Stimulated activated CD8-positive, alpha-beta memory T cell treated with anti-CD3 and anti-CD28 coated beads, Interleukin-7, amount 100 ng/mL, for 48 hours (primary cell): ENCODE measurements at places on chromosomes 4 and X.
A peak's percentile ranks its signal among the peaks of the same experiment; 100 is the strongest.

- no peak for DNase-seq
Measured at GRCh38 chr4:43089730-43090129, 197.2 kb downstream of the GRXCR1 start.

DNA sequence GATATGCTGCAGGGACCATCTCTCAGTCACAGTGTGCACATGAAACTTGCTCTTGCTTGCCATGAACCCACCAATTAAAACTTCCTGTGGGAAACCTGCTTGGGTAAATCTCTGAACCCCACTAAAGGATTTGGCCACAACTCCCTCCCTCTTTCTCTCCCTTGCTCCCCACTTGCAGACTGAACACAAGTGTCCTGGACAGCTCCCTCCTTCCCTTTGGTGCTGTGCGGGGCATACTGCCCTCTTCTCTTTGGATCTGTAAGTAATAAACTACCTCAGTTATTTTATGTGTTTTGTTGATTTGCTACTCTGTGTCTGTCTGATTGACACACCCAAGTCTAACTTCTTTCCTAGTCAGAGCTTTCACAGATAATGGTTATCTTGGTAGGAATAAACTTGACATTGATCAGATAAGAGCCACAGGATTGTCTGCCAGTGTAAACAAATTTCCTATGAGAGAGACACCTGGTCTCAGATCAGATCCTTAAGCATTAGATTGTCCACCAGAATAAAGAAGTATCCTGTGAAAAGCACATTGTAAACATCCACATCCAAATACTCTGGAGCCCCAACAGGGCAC, 41.8 kb downstream of the SULT1E1 start:
- no peak for DNase-seq

- DNase-seq, result no peak
Measured at GRCh38 chrX:29082558-29082957, 495.3 kb downstream of the IL1RAPL1 start.

DNA sequence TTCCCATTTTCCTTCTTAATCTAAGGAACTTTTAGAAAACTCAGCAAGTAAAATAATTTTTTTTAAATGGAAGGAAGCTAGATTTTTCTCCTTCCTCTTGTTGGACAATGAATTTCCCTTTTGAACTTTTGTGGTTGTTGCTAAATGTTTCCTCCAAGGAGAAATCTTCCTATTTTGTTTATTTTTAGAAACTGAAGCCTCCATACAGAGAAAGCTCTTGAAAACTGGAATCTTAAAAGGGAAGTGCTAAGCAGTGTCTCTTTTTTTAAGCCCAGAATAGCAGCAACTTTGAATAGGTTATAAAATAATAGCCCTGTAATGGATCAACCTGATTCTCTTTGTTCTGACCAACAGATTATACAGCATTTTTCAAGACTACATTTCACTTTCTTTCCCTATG, 15.1 kb upstream of the DCLK2 start:
- DNase-seq, result no peak

- no peak for DNase-seq
Measured at GRCh38 chr4:152436384-152436783, 99.5 kb downstream of the FBXW7 start.

DNA sequence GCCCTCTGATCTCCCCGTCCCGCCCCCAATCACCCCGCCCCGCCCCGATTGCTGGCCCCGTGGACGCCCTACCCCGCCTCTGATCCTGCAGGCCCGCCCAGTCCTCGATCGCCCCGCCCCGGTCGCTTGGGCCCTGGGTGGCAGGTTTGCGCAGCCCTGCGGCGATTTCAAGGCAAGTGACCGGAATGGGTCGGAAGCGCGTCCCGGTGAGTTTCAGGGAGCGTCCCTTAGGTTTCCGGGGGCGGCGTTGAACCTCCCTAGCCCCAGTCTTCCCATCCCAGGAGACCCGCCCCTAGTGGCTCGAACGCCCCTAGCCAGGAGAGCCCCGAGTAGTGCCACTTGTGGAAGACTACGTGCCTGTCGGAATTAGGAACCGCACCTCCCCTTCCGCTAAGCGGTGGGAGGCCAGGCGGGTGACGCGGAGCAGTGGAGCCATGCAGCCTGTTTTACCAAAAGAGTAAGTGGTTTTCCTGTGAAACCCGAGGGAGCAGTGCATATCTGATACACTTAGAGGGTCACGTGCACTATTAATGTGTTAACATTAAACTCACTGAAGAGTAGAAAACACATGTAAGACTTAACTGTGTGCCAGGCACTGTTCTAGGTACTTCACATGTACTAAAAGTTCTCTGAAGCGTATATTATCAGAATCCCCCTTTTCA, 354 bp upstream of the TEC start:
- DNase-seq, result peak; percentile 86

GRCh38 chr4:101264993-101265815, 82.1 kb downstream of the PPP3CA start:
- DNase-seq, result no peak

GRCh38 chrX:46850771-46851170, 13.9 kb downstream of the RP2 start:
- DNase-seq, result no peak

DNA sequence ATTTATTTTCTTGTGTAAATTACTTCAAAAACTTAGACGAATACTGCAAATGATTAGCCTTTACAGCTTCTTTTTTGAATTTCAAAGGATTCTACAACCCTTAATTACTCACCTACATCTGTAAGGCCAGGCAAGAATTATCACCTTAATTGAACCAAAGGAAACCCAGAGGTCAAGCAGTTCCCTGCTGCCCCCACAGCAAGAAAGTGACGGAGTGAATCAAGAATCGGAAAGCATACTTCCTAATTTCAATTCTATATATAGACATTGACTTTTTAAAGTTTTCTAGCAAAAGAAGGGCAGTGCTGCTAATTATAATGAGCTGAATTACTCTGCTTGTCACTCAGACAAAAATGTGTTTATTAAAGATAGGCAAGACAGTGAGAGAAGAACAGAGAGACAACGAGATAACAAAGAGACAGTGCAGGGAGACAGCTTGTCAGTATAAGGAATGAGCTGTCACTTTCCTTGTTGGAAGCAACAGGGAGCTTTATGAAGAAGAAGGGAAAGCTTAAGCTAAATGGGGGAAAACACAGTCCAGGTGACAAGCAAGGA, 47.5 kb upstream of the SPANXN4 start:
- DNase-seq, result no peak

DNA sequence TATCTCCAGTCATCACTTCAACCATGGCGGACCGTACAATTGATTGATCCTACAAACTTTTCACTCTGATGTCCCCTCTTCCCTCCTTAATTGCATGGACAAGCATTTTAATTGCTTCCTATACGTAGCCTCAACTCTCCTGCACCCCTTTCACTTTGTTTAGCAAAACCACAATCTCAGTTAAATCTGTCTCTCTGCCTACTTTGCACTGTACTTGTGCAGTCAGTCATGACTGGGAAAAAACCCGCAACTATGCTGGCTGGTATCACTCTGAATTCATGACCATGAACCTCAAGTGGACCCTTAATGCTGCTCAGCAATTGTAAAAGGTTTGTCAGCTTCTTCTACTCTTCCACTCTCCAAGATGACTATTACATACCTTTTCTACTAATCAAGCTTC, 51.7 kb upstream of the AFF2 start:
- DNase-seq, result no peak

DNA sequence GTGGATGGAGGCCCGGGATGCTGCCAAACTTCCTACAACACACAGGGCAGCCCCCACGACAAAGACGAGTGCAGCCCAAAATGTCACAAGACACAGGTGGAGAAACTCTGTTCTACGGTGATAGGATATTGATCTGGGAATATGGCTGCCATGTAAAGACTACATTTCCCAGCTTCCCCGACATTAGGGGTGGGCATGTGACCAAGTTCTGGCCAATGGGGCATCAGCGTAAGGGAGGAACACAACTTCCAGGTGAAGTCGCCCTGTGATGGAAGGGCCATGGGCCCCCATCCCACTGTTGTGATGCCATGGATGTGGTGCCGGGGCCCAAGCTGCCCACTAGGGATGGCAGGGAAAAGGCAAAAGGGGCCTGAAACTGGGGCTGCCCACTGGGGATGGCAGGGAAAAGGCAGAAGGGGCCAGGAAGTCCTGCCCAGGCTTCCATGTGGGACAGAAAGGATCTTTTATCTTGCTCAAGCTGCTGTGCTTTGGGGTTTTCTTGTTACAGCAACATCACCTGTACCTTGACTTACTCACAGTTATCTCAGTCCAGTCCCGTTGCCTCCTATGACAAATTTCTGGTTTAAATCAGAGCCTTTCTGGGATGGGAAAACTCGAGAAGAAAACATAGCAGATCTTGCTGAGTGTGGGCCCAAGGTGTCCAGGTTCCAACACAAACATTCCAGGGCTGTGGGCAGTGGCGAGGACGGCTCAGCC, 9.7 kb upstream of the ADRA2C start:
- no peak for DNase-seq

DNA sequence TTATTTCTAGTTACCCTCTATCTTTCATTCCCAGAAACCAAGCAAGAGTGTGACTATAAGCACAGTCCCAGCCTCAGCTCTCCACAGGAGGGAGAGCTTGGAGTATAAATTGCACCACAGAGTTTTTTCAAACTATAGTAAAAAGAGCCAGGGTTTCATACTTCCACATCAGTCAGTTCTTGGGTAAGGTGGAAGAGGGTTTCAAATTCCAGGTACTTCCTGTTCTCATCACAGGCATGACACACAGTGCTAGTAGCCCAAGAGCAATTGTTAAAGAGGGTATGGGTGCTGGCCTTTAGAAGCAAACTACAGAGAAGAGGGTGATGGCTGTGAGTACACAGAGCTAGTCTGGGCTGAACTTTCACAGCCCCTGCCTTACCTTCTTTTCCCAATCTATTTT, 5.7 kb upstream of the IL1RAPL1 start:
- DNase-seq, result no peak

DNA sequence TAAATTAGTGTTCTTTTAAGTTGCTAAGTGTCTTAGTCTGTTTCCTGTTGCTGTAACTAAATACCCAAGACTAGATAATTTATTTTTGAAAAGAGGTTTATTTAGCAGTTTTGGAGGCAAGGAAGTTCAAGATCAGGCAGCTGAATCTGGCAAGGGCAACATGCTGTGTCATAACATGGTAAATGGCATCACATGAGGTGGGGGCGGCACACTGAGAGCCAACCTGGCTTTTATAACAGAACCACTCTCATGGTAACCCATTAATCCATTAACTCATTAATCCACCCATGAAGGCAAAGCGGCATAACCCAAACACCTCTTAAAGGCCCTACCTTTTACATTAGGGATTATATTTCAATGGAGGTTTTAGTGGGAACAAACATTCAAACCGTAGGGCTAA, 182.2 kb upstream of the GATB start:
- no peak for DNase-seq

DNA sequence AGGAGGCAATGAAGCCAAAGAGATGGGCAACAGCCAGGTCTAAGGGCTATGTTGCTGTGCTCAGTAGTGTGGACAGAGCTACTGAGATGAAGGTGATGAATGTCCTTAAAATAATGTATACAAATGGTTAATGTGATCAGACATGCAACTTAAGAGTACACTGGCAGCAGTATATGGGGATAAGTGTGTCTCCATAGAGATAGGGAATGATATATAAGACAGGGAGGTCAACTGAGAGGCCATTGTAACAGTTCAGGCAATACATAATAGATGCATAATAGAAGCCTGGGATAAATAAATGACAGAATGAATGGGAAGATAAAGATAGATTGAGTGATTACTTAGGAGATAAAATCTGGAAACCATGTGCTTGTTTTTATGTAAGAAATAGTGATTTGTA, 250.0 kb downstream of the CFAP299 start:
- no peak for DNase-seq

DNA sequence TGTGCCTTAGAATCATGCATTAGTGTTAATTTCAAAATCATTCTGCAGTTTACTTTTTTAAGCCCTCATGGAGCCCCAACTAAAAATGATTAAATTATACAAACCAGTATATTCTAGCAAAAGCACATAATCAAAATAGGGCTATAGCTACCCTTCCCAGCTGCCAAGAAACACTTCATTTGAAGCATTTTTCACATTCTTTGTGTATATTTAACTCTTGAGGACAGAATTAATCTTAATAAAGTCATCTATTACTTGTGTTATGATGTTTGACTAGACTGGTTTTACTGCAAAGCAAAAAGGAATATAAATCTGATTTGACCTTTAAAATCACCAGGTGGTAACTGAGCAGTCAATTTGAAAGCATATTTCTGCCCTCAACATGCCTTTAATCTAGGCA, 145.1 kb downstream of the PRDM5 start:
- DNase-seq, result no peak

GRCh38 chrX:96094616-96095015, 590.0 kb upstream of the DIAPH2 start:
- DNase-seq, result no peak

GRCh38 chr4:173218411-173219125, 50.0 kb downstream of the GALNT7 start:
- no peak for DNase-seq

GRCh38 chrX:110208092-110208491, 109.8 kb downstream of the AMMECR1 start:
- no peak for DNase-seq

DNA sequence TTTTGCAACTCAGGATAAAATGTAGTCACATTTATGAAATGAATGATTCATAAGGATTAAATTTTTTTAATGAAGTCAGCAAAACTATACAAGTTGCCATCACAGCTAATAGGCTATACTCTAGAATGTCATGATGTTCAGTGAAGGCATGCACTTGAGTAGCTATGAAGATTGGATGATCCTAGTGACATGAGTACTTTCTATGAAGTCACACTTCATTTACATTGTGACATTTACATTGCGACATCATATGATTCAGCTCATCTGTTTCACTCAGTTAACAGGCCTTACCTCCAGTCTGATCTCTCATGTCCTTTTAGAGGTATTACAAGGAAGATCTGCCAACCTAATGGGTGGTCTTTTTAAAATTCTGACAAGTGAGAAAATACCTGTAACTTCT, 82.7 kb upstream of the FGF13 start:
- DNase-seq, result no peak

DNA sequence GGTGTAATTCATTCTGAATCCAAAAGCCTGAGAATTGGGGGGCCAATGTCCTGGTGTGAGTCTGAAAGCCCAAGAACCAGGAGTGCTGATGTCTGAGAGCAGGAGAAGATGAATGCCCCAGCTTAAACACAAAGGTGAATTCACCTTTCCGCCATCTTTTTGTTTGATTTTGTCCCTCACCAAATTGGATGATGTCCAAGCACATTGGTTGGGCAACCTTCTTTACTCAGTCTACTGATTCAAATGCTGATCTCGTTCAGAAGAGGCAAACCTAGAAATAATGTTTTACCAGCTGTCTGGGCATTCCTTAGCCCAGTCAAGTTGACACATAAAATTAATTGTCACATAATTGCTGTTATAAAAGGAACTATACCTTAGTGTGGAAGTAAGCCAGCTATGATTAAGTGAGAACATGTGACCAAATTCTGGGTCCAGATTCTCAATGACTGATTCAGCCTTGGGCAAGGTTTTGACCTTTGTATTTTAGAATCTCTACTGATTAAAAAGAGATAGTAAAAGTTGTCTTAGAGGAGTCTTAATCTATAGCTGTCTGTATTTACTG, 34.5 kb upstream of the SLC4A4 start:
- DNase-seq, result no peak

GRCh38 chr4:16457944-16458343, 231.7 kb upstream of the TAPT1 start:
- DNase-seq, result no peak

GRCh38 chr4:41572516-41572915, 34.6 kb downstream of the LIMCH1 start:
- DNase-seq, result no peak
